Vagina (tissue), 2 donors: ENCODE measurements at places on chromosomes 1 and 21.

DNA sequence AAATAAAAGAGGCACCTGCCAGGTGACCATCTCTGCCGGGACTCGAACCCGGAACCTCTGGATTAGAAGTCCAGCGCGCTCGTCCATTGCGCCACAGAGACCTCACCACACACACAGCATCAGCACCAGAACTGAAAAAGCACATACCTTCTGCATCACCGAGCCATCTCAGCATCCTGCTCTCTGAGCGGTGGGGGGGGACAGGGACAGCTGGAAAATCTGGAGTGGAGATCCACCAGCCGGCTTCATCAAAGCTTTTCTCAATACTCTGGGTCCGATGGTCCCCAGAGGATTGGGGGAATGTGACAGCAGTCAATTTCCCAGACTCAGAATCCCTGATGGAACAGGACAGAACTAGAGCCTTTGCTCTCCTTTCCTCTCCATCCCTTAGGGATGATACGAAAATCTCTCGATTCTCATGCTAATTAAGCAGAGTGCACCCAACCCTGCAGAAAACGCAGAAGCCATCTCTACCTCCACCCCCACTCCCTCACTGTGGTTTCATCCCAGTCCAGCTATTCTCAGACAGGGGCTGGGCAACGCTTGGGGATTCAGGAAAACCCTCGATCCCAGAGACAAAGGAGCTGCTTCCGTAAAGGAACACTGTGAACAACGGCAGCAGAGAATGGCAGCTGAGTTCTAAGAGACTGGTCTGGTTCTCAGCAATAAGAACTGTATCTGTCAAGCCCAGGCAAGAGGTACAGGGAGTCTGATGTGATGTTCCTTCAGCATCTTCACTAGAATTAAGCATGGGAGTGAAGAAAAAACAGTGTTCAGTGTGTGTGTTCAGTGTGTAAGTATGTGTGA, 29.6 kb upstream of the CADM3 start:
- DNase-seq, result no peak

- DNase-seq, result no peak
Observed at GRCh38 chr1:201173736-201174135, 16.9 kb upstream of the IGFN1 start.

DNA sequence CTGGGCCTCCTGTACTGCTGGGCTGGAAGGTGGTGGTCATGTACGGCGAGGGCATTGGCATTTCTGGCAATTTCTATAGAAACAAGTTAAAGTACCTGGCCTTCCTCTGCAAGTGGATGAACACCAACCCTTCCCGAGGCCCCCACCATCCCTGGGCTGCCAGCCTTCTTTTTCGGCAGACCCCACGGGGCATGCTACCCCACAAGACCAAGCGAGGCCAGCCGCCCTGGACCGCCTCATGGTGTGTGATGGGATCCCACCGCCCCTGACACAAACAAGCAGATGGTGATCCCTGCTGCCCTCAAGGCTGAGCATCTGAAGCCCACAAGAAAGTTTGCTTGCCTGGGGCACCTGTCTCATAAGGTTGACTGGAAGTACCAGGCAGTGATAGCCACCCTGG, 76.0 kb downstream of the NFASC start:
- DNase-seq, result no peak

GRCh38 chr1:169576241-169576934, 9.9 kb downstream of the F5 start:
- no peak for DNase-seq

DNA sequence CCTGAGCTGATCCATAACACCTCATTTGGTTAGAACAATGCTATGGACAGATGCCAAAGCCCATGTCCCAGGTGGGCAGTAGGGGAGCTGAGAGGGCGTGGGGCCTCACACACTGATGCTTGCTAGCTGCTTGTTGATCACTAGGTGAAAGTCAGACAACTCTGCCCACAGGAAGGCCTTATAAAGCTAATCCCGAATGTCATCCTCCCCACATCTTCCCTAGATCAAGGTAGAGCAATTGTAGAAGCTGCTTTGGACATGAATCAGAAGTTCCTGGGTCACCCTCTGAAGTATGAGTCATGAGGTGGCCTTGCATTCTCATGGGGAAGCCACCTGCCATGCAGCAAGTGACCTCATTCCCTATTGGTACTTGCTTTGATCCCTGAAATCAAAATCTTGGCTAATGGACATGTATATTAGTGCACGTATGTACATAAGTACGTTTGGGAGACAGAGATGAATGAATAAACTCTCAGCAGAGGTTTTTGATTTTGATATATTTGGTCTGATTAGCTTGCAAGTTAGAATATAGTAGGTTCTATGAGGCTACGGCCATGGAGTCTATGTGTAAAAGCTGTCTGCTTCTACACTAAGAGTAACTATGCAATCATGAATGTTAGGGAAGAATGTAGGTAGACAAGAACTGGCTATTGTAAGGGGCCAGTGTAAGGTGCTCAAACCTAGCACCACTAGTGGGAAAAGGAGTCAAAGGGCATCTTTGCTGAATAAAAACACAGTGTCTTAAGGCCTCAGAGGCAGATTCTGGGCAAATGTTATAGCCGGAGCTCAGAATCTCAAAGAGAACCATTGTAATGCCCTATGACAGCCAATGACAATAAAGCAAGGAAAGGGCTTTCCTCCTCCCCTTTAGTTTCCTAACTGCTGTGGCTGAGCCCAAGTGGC, 52.6 kb downstream of the ABCA4 start:
- DNase-seq, result no peak

DNA sequence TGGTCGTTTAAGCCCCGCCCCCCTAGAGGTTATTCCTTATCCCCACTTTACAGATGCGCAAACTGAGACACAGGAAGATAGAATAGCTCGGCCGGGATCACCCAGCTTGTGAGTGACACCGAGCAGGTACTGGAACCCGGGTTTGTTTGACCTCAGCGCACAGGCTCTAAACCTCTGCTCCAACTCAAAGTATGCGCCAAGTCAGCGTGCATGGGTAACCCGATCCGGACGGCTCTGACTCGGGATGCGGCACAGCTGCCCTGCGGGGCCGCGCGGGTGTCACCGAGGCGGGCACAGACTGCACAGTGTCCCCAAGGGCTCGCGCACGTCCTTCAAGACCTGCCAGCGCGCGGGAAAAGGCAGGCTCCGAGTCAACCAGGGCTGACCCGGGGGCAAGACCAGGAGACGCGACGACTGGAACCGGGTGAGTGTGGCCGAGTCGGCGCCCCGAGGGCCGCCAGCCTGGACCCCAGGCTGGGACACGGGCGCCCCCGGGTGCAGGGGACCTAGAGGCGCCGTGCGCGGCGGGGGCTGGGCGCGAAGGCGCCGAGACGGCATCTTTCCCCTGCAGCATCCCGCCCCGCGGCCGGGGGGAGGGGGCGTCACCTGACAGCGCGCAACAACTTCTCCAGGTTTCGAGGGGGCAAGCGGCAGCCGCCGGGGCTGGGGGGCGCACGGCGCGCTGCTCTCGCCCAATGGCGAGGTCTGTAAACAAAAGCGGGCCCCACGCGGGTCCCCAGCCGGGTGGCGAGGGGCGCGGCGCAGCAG, 101.9 kb upstream of the SOD1 start:
- DNase-seq, result no peak

DNA sequence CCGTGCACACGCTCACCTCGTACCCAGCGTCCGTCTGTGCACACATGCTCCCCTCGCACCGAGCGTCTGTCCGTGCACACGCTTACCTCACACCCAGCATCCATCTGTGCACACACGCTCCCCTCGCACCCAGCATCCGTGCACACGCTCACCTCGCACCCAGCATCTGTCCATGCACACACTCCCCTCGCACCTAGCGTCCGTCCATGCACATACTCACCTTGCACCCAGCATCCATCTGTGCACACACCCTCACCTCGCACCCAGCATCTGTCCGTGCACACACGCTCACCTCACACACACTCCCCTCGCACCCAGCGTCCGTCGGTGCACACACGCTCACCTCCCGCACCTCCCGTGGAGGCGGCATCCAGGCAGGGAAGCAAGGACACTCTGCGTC, 24.4 kb upstream of the COL18A1 start:
- DNase-seq, result no peak

- DNase-seq, result no peak
Observed at GRCh38 chr1:2288311-2288710, 60.2 kb downstream of the SKI start.

DNA sequence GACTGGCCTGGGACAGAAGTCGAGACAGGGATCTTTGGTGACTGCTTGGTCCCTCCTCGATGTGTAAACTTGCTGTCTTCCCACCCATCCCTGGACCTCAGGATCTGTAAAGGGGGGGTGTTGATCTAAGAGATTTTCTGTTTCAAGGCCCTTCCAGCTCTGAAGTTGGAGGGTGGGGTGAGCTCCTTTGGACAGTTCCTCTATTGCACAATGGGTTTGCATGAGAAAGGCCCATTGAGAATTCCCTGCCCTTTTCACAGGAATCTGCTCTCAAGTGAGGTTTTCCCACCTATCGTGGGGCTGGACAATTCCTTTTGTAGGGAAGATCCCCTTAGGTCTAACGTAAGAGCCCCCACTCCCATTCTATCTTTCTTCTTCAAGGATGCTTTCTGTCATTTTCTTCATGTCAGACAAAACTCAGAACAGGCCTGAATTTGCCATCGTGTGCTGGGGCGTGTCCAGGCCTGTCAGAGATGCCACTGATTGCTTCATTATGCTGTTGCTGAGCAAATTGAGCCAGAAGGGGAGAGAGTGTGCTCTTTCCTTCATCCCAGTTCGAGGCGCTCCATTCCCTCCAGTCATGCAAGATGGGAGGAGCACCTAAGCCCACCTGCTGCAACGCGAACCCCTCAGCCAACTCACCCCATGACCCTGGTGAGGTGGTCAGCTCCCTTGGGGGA, 149.9 kb upstream of the IGSF21 start:
- DNase-seq, result no peak

- DNase-seq, result no peak
Observed at GRCh38 chr1:17671741-17672140, 83.4 kb upstream of the ACTL8 start.

- DNase-seq, result no peak
Observed at GRCh38 chr1:165415068-165415467, 29.9 kb downstream of the RXRG start.

DNA sequence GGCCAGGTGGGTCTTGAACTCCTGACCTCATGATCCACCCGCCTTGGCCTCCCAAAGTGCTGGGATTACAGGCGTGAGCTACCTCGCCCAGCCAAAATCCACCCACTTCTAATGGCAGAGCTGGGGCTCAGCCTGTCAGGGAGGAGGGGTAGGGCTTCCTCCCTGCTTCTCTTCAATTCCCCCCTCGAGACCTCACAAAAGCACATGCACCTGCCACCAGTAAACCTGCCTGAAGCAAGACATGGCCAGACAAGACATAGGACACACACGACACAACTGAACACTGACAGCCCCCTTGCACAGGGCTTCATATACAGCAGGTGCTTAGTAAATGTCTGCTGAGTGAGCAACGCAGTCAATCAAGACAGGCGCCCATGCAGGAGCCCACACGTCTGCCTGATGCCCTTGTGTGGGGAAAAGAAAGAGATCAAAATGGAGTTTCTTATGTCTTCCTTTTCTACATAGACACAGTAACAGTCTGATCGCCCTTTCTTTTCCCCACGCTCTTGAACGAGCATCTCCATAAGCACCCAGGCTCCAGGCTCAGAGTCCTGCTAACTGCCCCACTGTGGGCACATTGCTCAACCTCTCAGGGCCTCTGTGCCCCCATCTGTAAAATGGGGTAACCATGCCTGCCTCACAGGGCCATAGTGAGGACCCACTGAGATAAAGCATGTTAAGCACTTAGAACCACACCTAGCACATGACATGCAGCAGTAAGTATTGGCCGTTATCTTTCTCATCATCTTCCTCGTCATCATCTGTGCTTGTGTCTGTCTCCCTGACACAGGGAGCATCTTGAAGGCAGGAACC, 8.8 kb downstream of the SDC3 start:
- DNase-seq, result no peak

DNA sequence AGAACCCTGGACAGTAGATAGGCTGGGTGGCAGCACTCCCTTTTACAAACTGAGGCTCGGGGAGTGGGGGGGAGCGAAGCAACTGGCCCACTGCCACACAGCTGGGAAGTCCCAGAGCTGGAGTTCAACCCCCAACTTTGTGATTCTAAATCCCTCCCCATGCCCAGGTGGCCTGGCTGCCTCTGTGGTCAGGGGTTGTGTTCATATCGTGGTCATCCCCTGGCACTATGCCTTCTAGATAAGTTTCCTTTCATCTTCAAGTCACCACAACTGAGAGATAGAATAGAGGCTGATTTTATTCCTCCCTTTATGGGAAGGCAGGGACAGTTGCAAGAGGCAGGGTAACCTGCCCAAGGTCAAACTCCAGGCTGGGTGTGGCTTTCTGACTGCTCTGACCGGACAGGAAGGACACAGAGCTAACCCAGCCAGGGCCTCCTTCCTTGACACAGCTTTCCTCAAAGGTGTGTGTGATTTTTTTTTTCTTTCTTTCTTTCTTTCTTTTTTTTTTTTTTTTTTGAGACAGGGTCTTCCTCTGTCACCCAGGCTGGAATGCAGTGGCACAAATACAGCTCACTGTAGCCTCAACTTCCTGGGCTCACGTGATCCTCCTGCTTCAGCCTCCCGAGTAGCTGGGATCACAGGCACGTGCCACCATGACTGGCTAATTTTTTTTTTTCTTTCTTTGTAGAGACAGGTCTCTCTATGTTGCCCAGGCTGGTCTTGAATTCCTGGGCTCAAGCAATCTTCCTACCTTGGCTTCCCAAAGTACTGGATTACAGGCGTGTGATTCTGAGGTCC, 18.4 kb upstream of the TNFRSF1B start:
- DNase-seq, result no peak

DNA sequence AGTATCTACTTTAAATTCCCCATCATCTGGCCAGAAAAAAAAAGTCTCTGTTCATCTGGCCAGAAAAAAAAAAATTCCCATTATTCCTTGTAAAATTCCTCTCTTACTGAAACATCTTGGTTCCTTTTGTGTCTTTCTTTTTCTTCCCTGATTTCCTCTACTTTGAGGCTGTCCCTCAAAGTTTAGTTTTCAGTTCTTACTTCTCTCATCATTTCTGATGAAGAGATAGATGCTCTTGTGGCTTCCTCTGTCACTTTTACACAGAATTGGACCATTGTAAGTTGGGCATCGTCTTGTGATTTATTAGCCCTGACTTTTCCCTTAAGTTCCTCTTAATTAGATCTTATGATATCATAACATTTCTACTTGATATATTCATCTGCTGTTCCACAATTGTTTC, 6.5 kb downstream of the SOAT1 start:
- DNase-seq, result no peak

- DNase-seq, result no peak
Observed at GRCh38 chr1:25642574-25643108, 26.1 kb downstream of the MAN1C1 start.

- DNase-seq, result no peak
Observed at GRCh38 chr1:147156642-147157041, 15.6 kb downstream of the PRKAB2 start.

DNA sequence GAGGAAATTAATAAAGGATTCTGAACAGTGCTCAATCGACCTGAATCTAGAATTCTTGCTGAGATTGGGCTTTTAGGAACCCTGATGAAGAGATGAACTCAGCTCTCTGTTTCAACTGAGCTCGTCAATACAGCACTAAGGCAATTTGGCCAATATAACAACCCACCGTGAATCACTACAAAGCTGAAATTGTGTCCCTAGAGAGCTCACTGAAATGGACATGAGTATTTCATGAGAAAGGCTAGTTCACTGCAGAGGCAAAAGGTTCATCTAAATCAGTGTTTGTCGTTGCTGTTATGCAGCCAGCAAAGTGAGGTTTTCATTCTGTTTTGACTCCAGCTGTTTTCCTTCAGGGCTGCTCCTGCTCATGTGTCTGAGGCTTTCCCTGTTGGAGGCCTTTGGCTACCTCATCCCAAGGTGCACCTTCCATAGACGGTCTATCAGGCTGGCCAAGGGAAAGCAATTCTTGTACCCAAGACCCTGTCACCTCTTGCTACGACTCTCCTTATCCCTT, 83.5 kb downstream of the URB2 start:
- no peak for DNase-seq

- DNase-seq, result no peak
Observed at GRCh38 chr1:53410100-53410541, 49.1 kb upstream of the DMRTB1 start.
